ENCODE measurements at places on chromosomes 16 and 17.
A peak's percentile ranks its signal among the peaks of the same experiment; 100 is the strongest.

DNA sequence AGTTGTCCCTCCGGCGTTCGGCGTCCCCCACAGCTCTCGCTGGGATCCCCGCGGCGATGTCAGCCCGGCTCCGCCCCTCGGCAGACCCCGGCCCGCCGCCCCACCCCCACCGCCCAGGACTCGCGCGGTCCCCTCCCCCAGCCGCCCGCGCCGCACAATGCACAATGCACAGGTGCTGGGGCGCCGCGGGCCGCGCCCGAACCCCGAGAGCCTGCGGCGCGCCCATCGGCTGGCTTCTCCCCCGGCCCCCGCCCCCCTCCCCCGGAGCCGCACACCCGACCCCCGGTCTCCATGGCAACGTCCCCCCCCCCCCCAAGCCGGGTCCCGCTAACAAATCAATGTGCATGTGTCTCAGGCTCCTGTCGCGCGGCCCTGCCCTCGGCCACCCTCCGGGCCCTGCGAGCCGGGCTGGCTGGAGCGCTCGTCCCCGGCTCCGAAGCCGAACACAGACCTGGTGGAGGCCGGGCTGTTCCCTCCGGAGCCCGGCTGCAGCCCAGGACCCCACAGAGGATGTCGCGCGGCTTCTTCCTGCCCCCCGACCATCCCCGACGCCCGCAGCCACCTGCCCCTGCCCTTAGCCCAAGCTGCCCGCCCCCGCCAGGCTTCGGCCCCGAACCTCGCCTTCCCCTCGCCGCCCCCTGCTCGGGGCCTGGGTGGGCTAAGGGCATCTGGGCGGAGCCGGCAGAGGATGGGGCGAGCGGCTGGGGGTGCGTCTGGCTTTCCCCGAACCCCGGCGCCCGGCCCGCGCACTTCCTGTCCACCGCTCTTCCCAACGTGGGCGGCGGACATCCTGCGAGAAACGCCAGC, 818 bp upstream of the CBX8 start:
- DNase-seq = peak; percentile 17

GRCh38 chr16:64445245-64445644, 676.6 kb downstream of the CDH11 start:
- DNase-seq = no peak

DNA sequence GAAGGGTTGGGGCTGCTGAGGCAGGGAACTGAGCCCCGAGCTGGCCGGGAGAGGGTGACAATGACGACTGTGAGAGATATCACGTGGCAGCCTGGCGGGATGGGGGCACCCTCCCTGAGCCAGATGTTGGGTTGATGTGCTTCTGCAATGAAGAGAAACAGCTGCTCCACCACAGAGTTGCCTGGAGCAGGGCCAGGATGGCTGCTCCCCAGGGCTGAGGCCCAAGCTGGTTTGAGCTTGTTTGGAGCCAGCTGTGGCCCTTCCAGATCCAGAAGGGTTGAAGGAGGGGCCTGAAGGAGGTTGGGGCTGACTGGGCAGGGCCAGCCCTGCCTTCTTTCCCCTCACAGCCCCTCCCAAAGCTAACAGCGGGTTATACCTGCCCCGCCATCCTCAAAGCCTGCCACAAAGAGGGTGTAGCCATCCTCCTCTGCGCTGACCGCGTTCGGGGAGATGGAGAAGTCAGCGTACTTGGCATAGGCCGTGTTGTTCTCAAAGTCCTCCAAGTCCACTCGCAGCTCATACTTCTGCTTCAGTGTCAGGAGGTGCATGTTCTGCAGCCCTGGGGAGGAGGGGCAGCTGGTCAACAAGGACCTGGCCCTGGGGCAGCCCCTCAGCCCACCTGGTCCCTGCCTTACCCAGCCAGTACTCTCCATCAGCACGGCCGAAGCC, 2.1 kb downstream of the MFAP4 start:
- DNase-seq = no peak

DNA sequence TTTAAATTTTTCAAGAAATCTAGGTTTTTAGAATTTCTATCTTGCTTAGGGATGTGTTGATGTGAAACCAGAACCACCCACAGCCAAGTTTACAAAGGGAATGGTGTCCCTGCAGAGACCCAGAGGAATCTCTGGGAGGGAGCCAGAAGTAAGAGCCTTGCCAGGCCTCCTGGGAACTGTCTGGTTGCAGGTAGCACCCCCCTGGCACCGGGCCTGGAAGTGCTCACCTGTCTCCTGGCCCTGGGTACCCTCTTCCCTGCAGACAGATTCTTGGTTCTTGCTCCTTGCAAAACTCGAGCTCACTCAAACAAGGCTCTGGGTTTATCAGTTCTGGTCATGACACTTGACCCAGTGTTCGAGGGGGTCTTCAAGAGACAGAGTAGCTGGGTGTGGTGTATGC, 24.6 kb upstream of the ZFP90 start:
- DNase-seq = no peak

GRCh38 chr17:56604691-56605290, 11.3 kb downstream of the NOG start:
- peak; percentile 8 for DNase-seq

DNA sequence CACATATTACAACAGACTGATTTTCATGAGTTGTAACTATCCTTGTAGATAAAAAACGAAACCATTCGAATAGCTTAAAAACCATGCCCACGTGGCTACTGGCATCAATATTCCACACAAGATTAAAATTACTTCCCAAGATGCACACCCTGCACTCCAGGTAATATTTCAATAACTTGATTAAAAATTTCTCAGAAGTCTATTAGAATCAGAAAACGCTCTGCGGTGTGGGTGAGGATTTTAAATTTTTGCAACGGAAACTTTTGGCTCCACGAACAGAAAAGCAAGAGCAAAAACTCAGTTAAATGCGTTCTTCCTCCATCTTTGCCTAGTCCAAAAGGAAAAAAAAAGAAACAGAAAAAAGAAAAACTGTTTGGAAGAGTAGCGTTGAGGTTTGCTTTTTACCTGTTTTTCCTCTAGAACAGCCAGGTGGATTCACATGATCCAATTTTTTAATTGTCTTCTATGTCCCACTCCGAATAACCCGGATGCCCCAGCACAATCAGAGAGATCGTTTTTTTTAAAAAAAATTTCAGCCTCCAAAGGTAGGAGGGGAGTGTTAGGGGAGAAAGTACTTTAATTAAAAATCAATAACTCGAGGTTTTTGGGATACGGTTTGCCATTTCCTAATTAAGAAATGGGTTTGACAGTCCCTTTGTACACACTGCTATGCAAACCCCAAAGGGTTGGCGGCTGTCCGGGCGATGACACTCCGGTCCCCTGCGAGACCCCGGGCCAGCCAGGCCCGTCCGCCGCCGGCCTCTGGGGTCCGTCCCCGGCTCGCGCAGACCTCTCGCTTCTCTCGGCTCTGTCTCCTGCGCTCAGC, 708 bp upstream of the NFAT5 start:
- no peak for DNase-seq

DNA sequence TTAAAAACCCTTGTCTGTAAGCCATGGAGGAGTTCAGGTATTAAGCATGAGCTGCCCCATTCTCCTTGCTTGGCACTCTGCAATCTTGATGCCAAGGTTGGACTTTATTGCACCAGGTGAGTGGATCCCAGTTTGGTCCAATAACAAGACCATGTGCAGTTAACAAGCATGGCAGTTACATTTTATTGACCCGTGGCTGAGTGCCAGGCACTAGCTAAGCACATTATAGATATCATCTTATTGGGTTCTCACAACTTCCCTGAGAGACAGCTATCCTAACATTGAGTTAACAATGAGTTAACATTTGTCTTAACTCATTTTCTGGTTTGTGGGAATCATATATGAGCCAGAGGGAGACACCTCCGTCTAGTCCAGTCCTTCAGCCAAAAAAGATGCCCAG, 21.8 kb downstream of the LYRM9 start:
- no peak for DNase-seq

GRCh38 chr17:63911657-63912100, 621 bp upstream of the CSHL1 start:
- peak; percentile 80 for DNase-seq

DNA sequence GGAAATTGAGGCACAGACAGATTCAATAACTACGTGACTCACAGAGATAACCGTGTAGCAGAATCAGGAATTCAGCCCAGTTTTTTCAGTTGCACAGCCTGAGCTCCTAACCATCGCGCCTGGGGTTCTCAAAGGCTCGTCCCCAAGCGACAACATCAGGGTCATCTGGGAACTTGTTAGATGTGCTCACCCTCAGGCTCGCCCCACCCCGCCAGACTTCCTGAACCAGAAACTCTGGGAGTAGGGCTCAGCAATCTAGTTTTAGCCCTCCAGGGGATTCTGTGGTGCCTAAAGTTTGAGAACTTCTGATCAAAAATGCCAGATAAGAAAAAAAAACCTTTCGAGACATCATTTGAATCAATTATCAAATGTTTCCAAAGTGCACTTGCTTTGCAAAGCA, 559.8 kb downstream of the WWOX start:
- DNase-seq = no peak

- DNase-seq = no peak
These were observed 223.4 kb upstream of the TNRC6C start for GRCh38 chr17:77735081-77735565.

DNA sequence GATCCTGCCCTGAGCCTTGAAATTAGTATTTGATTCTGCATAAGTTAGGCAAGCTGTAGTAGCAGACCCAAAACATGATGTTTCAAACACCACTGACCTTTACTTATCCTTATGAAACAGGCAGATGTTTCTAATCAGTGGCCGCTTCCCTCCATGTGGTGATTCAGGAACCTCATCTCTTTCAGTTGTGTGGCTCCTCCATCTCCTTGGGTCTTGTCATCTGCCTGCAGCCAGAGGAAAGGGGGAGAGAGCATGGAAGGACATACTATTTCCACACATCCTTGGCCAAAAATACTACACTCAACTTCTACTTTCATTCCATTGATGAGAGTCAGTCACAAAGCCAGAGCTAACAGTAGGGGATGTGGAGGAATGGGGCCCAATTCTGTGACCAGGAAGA, 41.6 kb upstream of the IRX6 start:
- DNase-seq = no peak

- DNase-seq = peak; percentile 41
These were observed 33.5 kb downstream of the GNA13 start for GRCh38 chr17:65022751-65023700.

DNA sequence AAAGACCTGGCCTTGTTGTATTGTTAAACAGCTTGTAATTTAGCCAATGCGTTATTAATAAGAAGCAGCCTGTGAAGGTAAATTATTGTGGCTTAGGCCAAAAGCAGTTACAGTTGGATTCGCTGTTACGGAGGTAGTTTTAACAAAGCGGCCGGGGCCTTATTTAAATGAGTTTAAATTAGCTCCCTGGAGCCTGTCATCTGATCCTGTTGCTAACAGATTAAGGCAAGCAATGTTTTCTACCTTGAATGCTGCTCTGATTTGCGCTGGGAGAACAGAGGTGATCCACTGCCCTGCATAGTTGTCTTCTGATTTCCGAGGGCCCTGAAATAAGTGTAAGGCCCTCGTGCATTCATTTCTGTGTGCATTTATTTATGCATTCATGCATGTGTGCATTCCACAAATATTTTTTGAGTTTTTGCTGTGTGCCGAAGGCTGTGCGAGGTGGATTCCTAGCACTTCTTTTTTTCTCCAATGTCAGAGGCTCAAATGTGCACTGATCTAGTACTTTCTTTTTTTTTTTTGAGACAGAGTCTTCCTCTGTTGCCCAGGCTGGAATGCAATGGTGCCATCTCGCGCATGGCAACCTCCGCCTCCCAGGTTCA, 10.9 kb downstream of the SEC14L5 start:
- no peak for DNase-seq

DNA sequence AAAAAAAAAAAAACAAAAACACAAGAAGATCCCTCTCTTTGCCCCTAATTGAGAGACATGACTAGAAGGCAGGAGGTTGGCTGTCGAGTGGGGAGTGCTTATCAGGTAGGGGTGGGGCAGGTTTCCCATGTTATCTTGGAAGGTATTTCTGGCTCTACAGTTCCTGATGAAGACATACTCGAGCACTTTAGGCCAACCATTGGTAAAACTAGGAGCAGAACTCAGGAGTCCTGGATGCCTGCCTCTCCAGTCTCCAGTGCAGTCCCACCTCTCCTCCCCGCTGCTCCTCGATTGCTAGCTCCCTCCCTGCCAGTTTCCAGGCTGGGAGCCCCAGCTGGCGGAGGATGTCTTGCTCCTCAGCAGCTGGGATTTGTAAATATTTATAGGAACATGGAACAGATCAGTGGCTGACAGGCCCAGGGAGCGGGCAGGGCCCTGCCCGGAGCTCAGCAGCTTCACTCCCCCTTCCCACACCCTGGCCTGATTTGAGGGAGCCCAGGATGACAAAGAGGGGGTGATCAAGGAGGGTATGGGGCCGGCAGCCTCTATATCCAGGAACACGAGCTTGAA, 11.4 kb upstream of the C1QL1 start:
- no peak for DNase-seq

DNA sequence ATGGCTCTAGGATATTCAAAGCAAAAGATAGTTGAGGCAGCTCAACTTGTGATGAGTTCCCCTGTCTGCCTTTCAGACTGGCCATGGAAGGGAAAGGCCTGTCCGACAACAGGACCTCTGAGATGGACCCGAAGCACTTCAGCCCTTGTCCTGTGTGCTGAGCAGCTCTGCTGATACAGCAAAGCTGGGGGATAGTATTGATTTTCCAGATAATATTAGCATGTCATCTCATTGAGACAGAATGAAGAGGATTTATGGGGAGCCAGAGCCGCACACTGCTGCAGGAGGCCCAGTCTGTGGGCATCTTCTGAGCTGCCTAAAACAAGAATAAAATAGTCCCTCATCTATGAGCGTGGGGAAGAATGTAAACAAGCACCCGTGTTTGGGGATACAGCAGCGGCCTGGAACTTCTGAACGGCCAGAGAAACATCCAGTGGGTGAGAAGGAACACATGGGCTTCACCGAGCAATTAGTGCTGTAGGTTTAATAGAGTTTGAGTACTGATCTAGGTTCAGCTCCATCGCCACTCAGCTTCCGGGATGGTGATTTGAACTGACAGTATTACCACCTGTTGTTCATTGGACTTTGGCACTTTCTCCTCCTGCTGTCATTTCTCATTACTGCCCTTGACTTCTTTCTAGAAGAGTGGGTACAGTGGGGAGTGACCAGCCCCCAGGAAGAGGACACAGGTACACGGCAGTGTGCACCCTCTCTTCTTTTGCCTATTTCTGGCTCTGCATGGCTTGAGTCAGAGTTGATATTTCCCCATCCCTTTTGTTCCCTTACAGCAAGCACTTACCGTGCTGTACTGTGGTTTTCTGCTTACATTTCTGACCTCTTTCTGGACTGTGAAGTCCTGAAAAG, 96.5 kb upstream of the TBX2 start:
- no peak for DNase-seq

- peak; percentile 22 for DNase-seq
These were observed at the start of gene MT1M for GRCh38 chr16:56632156-56632847. Gene MT1M (plus strand): TSS chr16:56632659. CDS start chr16:56632732, 73 bp downstream.

All from activated CD4-positive, alpha-beta T cell treated with anti-CD3 and anti-CD28 coated beads for 36 hours (primary cell).